Sigmoid colon (tissue), 7 donors: ENCODE measurements at places on chromosomes 4 and X. TPM values are rescaled to one million over a fixed set of nuclear protein-coding genes. Genes with fewer than 3 reads are reported as not detected.

ZFP92 gene
- polyA plus RNA-seq, result not detected

ASB12 gene
- not detected for polyA plus RNA-seq

PAGE2 gene
- not detected for polyA plus RNA-seq

PABPC1L2A gene
- polyA plus RNA-seq, result not detected

SRPX2 gene
- polyA plus RNA-seq, result 2.5 TPM

SPACA5 gene
- not detected for polyA plus RNA-seq

RXFP1 gene
- polyA plus RNA-seq, result 0.09 TPM

UGT2B11 gene
- polyA plus RNA-seq, result not detected

SLC16A2 gene
- 0.23 TPM for polyA plus RNA-seq

TRMT44 gene
- polyA plus RNA-seq, result 2.1 TPM

RAB9B gene
- polyA plus RNA-seq, result 0.23 TPM

SPANXB1 gene
- not detected for polyA plus RNA-seq

DOCK11 gene
- polyA plus RNA-seq, result 14.4 TPM

ADGRL3 gene
- polyA plus RNA-seq, result 0.23 TPM

AKAP4 gene
- polyA plus RNA-seq, result not detected

FATE1 gene
- not detected for polyA plus RNA-seq

BGN gene
- polyA plus RNA-seq, result 1.8 TPM

SPANXA2 gene
- not detected for polyA plus RNA-seq
